HuH-7 (cell line): ENCODE measurements at places on chromosomes 16 and 17.
A peak's percentile ranks its signal among the peaks of the same experiment; 100 is the strongest.

GRCh38 chr16:14198012-14198411 lies 126.9 kb downstream of the MRTFB start:
- no peak for DNase-seq

GRCh38 chr16:88292007-88292970 lies 90.5 kb upstream of the ZNF469 start:
- no peak for DNase-seq

- no peak for DNase-seq
Measured at GRCh38 chr16:19172098-19172780, 4.2 kb downstream of the SYT17 start.

- no peak for DNase-seq
Measured at GRCh38 chr16:87765473-87765775, 362 bp downstream of the KLHDC4 start.

DNA sequence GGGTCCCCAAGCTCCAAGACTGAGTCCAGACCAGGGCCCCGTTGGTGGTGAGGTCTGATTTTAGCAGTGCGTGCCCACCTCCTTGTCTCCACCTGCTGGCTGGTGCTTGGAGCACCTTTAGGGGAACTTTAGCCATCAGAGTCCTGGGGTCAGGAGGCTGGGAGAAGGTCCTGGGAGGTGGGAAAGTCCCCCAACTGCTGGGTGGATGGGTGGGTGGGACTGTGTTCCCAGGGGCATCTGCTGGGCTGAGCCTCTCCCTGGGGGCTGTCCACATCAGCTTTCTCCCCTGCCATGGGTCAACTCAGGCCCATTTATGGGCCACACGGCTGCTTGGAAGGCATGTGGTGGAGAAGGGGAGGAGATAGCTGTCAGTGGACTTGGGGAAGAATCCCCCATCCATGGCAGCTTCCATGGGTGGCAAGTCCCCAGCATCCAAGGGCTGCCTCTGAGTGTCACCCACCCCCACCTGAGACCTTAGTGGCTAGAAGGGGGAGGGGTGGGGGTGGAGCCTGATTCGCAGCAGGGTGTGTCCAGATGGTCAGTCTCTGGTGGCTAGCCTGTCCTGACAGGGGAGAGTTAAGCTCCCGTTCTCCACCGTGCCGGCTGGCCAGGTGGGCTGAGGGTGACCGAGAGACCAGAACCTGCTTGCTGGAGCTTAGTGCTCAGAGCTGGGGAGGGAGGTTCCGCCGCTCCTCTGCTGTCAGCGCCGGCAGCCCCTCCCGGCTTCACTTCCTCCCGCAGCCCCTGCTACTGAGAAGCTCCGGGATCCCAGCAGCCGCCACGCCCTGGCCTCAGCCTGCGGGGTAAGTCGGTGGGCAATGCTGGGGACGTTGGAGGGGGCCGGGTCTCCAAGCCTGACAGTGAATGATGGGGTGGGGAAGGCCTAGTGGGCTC lies at the start of gene TRPV2:
TRPV2 (plus strand) TSS at position 541 of the 894 bp plus-strand sequence. CDS start 2,098 bp downstream, outside the sequence.
- peak; percentile 77 for DNase-seq

- no peak for DNase-seq
Measured at GRCh38 chr16:79668502-79668901, 68.0 kb upstream of the MAF start.

GRCh38 chr17:50217591-50217990 lies 16.2 kb upstream of the COL1A1 start:
- DNase-seq = no peak

- no peak for DNase-seq
Measured at GRCh38 chr17:37607637-37608331, 1.4 kb downstream of the SYNRG start.

GRCh38 chr17:51590071-51590656 lies 329.8 kb downstream of the UTP18 start:
- DNase-seq = no peak

- no peak for DNase-seq
Measured at GRCh38 chr17:16879686-16880085, 92.2 kb downstream of the TNFRSF13B start.

GRCh38 chr17:7884581-7885366 lies 3.8 kb upstream of the CHD3 start:
- DNase-seq = no peak

DNA sequence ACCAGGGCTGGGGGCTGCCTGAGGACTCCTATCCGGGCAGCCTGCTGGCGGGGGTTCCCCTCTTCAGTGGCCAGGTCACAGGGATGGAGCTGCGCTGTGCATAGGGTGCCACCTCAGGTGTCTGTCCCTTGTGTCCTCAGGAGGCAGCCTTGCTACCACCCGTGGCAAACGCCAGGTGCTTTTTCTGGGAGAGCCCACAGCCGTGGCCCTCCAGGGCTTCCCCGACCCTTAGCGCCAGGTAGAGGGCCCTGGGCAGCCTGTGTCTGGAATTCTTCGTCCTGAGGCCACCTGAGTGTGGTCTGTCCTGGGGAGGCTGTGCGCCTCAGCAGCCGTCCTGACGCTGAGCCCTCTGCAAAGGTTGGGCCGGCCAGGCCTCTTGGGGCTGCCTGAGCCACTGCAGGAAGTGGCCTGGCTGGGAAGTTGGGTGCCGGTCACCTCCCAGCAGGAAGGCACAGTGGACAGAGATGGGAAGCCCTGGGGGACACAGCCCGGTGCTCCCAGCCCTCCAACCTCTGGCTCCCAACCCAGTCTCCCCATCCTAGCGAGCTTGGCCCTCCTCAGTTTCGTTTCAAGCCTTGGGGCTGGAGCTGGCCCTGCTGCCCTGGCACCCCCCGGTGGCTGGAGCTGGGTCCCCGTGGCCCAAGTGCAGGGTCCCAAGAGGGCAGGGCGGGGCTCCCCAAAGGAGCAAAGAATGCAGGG lies 7.6 kb upstream of the BAIAP3 start:
- DNase-seq = no peak

GRCh38 chr17:292531-293382 lies 59.9 kb downstream of the RPH3AL start:
- DNase-seq = no peak

DNA sequence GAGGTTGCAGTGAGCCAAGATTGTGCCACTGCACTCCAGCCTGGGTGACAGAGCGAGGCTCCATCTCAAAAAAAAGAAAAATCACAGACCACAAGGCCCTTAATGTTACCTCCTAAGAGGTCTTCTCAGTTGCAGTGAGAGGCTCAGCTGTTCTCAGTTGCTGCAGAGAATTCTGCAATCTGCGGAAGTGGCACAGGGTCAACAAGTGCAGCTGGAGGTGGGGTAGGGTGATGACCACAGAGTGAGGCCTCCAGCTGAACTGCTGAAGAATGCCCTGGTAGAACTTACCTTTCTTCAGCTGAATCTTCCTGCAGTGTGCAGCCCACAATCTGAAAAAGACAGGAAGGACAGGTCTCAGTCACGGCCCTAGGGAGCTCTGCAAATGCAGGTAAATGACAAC lies 26.3 kb downstream of the CNTNAP1 start:
- no peak for DNase-seq

GRCh38 chr16:80851831-80852230 lies 47.4 kb upstream of the CDYL2 start:
- no peak for DNase-seq

DNA sequence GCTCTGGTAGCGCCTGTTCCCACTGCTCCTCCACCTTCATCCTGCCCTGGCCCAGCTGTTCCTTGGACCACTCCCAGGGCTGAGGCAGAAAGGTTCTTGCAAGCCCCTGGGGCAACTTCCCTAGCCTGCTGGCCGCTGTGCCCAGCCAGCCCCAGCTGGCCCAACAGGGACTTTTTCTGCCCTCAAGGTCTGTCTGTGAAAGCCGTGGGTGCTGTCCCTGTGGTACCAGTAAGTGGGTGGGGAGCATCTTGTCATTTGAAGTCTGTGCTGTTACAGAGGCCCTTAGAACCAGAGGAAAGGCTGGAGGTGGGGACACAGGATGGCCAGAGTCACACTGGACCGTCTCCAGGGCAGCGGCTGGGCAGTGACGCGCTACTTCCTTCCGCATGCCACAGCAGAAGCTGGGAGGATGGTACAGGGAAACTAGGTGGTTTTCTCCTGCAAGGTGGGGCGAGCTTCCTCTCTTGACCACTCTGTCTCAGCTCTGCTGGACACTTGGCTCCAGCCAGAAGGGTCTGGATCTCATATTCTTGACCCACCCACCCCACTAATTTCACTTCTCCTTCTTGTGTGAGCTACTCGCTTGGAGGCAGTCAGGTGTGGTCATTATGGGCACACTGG lies 87.8 kb downstream of the PLCG2 start:
- DNase-seq = no peak

DNA sequence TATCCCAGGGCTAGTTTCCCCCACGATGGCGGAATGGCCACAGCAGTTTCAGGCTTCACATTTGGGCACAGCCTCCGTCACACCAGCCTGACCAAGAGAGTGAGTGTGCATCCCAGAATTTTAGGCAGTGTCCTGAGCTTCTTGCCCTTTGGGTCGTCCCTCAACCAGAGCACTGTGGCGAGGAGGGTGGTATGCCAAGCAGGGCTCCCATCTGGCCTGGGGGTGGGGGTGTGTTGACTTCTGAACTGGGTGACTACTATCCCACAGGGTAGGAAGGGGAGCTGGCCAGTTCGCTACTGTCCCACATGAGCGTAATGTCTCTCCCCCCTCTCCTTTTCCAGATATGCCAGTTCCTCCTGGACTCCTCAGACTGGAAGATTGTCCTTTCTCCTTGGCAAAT lies 16.1 kb downstream of the USP10 start:
- no peak for DNase-seq

- DNase-seq = no peak
Measured at GRCh38 chr16:21713549-21714368, 50.0 kb downstream of the OTOA start.

- DNase-seq = no peak
Measured at GRCh38 chr17:13268791-13269595, 251.2 kb upstream of the ELAC2 start.

DNA sequence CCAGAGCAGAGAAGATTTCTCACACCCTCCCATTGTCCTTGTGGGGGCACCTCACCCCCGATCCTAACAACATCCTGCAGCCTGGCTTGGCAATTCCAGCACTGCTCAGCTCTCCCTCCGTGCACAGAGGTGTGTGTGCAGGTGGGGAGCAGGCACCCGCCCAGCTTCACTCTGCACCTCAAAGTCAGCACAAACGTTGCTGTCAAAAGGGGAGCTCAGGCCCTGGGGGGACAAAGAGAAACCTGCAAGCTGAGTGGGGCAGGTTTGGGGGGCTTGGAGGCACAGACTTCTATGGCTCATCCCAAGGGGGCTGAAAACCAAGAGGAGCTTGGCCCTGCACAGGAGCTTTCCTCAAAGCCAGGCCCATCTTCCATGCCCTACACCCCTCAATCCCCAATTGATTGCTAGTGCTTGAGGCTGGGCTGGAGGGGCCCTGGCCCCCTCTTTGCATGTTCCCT lies 231.9 kb upstream of the TNRC6C start:
- DNase-seq = no peak

DNA sequence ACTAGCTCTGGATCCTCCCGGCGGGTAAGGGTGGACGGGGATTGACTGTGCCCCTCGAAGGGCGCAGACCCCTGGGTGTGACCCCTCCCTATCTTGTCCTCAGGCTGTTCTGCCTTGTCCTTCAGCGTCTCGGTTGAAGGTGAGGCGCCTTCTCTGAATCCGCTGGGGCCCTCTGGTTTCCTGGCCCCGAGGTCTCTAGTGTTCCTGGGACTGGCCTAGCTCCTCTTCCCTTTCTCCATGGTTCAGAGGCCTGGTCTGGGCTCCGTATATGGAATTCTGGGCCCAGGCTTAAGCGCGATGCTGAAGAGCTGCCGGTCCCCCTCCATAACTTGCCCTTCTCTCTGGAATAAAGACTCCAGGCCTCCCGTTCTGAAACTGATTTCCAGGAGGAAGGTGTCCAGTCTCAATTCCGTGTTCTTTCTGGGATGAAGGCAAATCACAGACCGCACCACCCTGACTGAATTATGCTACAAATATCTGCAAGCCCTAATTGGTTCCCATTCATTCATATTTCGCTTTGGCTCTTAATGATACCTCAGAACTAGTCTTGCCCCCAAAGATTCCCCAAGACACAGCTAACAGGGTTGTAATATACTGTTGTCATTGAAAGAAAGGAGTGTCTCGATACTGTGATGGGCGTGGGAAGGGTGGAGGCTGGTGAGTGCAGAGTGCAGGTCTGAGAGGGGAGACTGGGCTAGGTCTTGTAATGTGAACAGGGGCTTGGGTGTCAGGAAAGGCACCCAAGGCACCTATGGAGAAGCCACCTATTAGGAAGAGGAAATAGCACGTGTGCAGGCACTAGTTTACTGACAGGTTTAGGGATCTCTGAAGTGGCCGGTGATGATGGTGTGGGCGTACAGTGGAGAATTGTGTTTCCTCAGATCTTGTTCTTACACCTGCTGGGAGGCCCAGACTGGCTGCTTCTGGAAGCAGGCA lies 851 bp downstream of the EDC4 start:
- DNase-seq = no peak

DNA sequence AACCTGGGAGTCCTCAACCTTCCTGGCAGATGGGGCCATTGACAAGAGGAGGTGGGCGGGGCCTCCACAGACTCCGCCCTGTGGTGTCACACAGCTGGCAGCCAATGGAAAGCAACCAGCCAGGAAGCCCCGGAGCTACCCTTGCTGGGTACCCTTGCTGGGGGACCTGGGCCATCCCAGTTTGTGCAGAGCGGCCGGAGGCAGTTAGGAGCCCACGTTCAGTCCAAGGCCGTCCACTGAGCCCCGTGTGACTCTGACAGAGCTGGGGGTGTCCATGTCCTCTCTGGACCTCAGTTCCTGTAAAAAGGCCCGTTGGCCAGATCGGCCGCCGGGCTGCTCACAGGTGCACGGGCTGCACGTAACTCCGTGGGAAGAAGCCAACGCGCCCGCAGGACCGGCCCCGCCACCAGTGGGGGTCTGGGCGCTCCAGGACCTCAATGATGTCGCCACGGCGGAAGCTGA lies 17.1 kb upstream of the FAM83G start:
- DNase-seq = no peak

DNA sequence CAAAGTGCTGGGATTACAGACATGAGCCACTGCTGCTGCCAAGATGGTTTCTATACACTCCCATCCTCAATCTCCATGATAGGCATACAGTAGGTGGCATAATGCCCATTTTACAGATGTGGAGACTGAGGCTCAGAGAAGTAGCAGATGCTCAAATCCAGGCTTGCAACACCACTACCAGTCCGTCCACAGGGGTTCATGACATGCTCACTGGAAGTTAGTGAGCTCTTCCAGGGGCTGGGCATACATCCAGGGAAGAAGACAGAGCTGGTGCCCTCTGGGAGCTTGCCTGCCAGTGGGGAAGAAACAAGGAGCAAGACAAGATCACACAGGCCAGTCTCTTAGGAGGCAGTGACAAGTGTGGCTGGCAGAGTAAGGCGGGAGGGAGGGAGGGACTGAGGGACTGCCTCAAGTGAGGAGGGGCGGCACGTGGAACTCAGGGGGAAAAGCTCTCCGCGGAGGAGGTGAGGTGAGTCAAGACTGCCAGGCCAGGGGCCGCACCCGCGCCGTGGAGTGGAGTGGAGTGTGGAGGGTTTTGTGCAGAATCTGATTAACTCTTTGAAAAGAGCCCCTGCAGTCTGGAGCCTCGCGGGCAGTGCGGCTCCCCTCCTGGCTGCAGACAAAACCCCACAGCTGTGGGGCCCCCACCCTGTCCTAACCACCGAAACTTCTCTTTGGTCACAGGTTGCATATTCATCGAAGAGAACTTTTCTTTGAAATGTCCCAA lies 27.9 kb downstream of the SREBF1 start:
- DNase-seq = no peak

- no peak for DNase-seq
Measured at GRCh38 chr16:71974068-71974818, 26.0 kb downstream of the PKD1L3 start.

- DNase-seq = no peak
Measured at GRCh38 chr17:56822725-56823124, 11.0 kb downstream of the C17orf67 start.

- no peak for DNase-seq
Measured at GRCh38 chr16:73915140-73915539, 381.5 kb upstream of the PSMD7 start.
